BJ (cell line): ENCODE measurements at places on chromosomes 2 and 18.

- no peak for DNase-seq
These were observed 266.3 kb upstream of the AGAP1 start for GRCh38 chr2:235227590-235227989.

- DNase-seq = no peak
These were observed 244.1 kb downstream of the GBX2 start for GRCh38 chr2:235923859-235924674.

GRCh38 chr18:57294547-57294946 is 57.8 kb upstream of the ST8SIA3 start:
- no peak for DNase-seq

- DNase-seq = no peak
These were observed 347.0 kb downstream of the CYRIA start for GRCh38 chr2:16318474-16319195.

DNA sequence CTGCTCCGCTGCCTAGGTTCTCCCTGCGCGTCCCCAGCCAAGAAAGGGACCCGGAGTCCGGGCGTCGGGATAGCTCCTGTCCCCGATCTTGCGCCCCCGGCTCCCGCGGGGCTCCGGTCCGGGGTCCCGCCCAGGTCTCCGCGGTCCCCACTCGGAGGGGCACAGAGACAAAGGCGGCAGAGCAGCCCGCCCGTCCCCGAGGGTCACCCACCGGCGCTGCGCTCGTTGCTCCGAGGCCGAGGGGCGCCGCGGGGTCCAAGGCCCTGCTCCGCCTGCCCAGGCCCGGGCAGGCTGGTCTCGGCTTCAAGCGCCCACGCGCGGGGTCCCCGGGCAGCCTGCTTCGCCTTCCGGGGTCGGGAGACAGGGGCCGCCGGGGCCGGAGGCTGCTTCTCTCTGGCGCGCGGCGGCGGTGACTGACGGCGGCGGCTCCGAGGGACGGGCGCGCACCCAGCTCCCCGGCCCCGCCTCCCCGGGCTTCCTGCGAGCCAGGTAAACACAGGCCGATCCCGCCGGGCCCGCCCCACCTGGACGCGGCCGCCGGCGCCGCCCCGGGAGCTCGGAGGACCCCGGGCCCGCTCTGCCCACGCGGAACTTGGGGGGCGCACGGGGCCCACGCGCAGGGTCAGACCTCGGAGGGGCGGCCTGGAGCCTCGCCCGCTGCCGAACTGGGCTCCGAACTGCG is at the start of gene MBP:
Gene MBP, minus strand, starts transcription at position 415 of the 682 bp plus-strand sequence. CDS start 27,522 bp downstream, outside the sequence.
- no peak for DNase-seq

- DNase-seq = no peak
These were observed 284.5 kb downstream of the MTX2 start for GRCh38 chr2:176553685-176554100.

GRCh38 chr18:46680784-46681695 is 24.0 kb upstream of the LOXHD1 start:
- no peak for DNase-seq

DNA sequence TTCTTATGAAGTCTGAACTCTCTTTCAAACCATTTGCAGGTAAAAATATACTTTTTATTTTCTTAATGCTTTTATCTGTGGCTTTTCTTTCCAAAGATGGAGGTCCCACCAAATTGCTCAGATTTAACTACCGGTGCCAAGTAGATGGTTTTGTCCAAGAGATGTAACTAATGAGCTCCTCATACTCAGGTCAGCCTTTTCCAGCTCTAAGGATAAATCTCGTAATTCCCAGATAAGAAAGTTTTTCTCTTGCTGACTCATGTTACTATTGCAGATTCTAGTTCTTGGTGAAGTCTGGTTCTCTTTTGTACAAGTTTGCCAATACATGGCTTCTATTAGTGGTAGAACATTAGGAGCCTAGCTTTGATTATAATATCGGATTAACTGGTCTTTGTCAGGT is 550.8 kb upstream of the ZNF804A start:
- no peak for DNase-seq

DNA sequence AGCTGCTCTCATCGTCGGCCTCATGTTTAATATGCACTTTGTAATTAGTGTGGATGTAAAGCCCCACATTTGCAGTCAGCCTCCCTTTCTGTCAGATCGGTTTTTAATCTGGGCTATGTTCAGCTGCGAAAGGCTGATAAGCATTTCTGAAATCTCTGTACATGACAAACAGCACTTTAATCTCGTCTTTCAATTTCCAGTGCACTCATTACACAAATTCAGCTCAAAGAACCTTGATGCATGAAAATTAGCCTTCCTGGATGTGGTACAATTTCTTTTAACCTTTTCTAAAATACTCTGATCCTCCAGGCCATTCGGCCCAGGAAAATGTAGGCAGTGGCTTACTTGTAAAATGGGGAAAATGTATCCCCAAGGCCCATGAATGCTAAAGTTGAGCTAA is 265.1 kb downstream of the RND3 start:
- DNase-seq = no peak

- DNase-seq = peak; percentile 65
These were observed 40.1 kb downstream of the AOX1 start for GRCh38 chr2:200625958-200626363.

DNA sequence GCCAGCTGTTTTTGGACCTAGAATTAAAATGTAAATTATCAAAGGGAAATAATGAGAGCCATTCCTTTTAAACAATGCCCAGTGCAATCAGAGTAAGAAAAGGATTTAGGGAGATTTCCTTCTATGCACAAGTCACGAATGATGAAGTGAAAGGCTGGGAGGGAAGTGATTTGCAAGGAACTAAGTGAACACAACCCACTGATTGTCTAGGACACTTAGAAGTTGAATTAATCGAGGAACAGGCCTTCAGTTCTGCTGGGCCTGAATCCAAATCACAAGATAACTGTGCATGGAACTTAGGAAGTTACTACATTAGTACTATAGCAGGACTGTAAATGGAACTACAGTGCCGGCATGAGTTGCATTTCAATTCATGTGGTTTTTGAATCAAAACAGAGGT is 17.7 kb downstream of the MAP2 start:
- DNase-seq = no peak

DNA sequence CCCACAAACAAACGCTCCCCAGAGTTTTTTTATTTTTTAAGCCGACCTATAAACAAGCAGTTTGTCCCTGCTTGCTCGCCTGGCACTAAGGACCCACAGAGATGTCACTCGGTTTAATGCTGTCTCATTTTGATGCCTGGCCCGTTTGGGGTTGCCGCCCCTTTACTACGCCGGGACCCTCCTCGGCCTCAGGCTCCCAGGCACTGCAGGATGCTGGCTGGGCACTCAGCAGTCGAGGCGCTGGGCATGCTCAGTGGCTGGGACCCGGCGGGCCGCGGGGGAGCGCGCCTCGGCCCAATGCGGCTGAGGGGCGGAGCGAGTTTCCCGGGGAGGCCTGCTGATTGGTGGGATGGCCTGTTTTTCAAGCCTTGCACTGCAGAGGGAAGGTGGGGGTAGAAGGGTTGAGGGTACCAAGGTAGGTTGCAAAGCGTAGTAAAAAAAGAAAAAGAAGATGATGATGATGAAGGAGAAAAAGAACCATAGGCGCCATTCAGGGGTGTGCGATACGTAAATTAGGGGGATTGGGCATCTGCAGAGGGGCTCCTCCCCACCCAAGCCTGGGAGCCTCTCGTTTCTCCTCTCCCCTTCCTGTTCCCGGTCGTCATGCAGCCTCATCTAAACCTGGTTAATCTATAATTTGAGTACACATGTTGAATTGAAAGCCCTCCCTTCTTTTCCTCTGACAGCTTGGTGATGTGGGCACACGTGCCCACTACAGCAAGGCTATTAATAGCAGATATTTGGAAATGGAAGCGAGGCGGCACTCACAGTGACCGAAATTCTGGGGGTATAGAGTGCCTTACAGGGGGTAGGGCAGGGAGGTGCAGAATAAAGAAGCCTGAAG is 1.5 kb upstream of the IRS1 start:
- DNase-seq = no peak

DNA sequence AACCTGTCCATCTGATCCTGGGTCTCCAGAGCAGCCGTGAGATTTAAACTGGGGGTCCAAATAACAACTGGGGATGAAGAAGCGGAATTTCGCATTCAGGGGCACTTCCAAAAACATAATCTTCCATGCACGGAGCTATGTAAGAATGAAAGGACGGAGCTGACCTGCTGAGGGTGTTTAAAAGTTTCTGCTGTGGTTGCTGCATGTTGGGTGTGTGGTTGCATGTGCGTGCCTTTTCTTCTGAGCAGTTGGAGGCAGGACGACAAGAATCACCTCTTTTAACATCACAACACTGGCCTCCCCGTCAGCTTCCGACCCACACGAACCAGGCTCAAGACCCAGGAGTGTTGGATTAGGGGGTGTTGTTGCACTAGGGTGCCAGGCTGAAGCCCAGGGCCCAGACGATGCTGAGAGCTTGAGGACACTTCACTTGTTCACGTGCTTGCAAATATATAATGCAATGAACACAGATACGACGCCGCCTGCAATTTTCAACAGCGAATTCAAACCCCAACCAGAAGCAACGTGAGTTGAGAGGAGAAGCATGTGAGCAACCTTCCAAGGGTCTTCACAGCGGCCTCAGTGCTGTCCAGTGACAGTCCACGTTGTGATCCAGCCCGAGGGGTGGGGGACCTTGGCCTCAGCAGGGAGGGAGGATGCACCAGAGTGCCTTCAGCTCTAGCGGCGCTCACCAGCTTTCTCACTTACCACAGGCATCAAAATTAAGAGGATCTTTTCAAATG is 76.0 kb upstream of the SALL3 start:
- no peak for DNase-seq

DNA sequence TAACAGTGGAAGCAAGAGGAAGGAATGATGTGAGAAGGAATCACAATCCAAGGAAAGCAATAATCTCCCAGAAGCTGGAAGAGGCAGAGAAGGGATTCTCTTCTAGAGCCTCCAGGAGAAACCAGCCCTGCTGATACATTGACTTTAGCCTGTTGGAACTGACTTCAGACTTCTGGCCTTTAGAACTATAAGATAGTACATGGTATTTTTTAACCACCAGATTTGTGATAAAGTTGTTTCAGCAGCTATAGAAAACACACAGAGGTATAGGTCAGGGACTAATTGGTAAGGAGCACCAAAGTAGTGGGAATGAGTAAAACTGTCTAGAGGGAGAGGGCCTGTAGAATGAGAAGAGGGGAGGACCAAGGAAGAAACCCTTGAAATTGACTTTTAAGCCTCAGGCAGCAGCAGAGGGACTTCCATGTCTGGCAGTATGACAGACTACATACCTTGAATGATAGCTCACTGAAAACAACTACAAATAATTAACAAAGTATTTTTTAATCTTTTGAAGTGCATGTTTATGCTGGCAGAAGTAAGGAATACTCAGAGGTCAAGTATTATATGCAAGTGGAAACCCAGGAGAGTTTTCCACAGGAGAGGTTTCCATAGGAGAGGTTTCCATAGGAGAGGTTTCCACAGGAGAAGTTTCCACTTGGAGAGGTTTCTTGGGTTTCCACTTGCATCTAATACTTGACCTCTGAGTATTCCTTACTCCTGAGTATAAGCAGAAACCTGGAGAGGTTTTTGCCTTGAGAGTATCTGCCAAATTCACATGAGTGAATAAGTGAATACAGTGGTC is 33.8 kb upstream of the TMEM17 start:
- DNase-seq = no peak

GRCh38 chr2:1563943-1564891 is 151.0 kb downstream of the TPO start:
- no peak for DNase-seq

DNA sequence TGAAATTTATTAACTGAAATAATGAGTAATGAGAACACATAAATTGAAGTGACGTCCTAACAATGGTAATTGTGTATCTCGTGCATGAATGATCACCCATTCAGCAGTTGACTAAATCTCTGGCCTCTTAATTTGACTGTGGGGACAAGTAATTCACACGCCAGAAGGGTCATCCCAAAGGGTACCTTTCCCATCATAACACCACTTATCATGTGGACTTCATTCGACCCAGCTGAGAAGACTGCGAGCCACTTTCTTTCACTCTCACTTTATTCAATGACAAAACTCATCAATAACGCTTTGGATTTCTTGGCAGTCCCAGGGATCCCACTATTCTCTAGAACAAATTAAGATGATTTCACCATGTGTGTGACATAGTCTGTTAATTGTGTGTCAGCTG is 62.7 kb upstream of the LYPD1 start:
- DNase-seq = no peak

DNA sequence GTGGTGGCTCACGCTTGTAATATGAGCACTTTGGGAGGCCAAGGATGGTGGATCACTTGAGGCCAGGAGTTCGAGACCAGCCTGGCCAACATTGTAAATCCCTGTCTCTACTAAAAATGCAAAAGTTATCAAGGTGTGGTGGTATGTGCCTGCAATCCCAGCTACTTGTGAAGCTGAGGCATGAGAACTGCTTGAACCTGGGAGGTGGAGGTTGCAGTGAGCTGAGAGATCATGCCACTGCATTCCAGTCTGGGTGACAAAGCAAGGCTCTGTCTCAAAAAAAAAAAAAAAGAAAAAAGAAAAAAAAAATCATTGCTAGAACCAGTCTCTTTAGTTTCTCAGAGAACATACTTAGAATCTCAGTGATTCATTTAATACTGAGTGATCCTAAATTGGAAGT is 217.1 kb downstream of the DYM start:
- DNase-seq = no peak

DNA sequence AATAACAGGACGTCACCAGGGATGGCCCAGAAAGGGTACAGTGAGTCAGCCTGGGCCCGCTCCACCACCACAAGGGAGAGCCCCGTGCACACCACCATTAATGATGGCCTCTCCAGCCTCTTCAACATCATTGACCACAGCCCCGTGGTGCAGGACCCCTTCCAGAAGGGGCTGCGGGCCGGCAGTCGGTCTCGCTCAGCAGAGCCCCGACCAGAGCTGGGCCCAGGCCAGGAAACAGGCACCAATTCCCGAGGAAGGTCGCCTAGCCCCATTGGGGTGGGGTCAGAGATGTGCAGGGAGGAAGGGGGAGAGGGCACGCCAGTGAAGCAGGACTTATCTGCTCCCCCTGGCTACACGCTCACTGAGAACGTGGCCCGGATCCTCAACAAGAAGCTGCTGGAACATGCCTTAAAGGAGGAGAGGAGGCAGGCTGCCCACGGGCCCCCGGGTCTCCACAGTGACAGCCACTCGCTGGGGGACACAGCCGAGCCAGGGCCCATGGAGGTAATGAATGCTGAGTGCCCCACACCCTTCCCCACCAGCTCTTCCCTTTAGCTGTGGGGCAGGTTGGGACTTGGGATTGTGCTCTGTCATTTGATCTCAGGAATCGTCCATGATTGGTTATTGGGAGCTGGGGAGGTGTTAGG is 120.5 kb downstream of the MTCL1 start:
- no peak for DNase-seq

GRCh38 chr2:222907790-222908441 is 47.1 kb downstream of the ACSL3 start:
- DNase-seq = peak; percentile 39

DNA sequence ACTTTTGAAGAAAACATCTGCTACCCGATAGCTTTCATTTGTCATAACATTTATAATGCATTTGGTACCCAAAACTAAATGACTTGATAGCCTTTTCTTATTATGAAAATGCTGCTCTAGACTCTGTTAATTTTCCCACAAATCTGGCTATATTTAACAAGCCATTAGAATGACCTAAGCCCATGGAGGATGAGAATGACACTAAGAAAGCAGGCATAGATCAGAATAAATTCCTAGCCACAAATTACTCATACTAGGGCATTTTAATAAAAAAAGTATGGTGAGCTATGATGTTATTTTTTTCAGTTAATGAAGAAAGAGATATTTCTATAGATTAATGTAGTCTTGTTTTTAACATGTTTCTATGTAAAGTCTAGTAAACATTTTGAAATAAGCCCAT is 1728.3 kb downstream of the SUCLG1 start:
- no peak for DNase-seq
